ENCODE measurements at places on chromosomes 4 and X.

DNA sequence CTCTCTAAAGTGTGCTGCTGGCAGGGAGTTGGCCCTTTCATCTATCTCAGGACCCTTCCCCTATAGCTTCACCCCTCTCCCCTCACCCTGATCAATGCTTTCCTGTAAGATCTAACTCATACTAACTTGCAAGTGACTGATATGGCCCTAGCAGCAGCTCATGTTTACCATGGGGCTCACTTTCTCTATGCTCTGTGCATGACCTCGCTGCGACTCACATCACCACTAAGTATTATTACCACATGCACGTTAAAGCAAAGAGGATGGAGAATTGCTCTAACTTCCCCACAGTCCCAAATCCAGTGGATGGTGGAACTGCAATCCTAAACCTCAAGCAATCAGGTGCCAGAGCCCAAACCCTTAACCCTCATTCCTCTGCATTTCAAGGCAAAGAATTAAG is 626.6 kb downstream of the MID1IP1 start:
- peak; percentile 14 for DNase-seq

DNA sequence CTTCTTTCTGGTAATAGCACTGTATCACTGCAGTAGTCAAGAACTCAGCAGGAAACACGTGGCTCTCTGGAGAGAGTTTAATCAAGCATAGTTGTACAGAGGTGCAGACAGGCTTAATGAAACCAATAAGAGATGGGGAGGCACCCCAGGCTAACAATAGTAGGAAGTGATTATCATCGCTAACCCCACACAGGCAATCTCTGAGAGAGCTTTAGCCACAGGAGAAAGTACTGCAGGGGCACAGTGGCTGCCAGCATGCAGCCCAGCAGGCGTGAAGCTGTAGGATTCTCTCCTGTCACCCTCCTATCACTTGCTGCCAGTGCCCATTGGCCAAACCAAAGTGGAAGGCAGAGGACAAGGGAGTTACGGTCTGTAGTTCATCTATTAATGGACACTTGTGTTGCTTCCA is 450.0 kb upstream of the RASGEF1B start:
- DNase-seq: no peak

DNA sequence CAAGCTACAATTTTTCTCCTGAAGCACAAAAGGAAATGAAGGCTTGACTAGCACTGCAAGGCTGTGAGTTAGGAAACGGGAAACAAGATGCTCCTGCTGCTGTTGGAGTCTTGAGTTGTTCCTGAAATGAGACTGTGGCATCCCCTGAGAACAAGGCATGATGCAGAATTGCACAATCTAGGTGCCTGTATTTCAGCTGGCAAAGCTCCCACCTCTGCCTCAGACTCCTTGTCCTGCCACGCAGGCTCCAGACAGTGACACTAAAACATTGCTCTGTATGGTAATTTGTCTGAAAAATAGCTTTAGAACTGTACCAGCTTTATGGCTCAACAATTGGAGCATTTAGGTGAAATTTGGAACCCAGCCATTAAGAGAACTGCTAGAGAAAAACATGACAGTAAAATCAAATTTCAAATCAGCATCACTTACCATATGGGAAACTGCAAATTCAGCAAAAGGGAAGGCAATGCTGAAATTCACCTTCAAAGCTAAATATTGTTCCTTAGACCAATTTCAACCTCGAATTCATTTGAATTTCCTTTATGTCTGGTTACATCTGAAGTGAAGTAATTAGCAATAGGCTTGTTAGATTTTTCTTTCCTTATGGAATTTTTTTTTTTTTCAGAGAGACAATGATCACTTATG is 103.4 kb downstream of the MFAP3L start:
- no peak for DNase-seq

DNA sequence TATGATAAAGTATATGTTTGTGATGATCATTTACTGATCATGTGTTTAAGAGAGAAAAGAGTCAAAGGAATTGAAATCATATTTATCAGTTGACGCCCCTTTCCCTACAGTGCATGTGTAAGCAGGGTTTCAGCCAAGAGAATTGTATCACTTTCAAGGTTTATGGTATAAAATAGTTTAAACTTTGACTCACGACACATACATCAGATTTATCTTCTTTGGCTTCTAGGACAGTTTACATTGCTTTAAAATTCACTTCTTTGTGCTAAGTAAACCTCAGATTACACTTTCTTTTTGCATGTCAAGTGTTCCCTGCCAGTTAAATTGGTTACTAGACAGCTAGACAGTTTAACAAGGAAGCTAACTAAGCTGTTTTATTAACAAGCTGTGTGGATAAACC is 86.3 kb upstream of the MYOZ2 start:
- no peak for DNase-seq

- no peak for DNase-seq
Observed at GRCh38 chr4:114474188-114474800, 124.3 kb upstream of the UGT8 start.
